ENCODE measurements at places on chromosomes 16 and 17. TPM values are rescaled to one million over a fixed set of nuclear protein-coding genes. Genes with fewer than 3 reads are reported as not detected.

KRT33A gene
- total RNA-seq, result not detected

SPNS1 gene
- 43.0 TPM for total RNA-seq

SLC12A3 gene
- total RNA-seq, result not detected

SEPTIN12 gene
- not detected for total RNA-seq

TERB1 gene
- total RNA-seq, result 0.05 TPM

TAT gene
- not detected for total RNA-seq

INCA1 gene
- 2.7 TPM for total RNA-seq

CHST4 gene
- total RNA-seq, result not detected
